ENCODE measurements at places on chromosomes 1 and 21. TPM values are rescaled to one million over a fixed set of nuclear protein-coding genes. Genes with fewer than 3 reads are reported as not detected.

DNA sequence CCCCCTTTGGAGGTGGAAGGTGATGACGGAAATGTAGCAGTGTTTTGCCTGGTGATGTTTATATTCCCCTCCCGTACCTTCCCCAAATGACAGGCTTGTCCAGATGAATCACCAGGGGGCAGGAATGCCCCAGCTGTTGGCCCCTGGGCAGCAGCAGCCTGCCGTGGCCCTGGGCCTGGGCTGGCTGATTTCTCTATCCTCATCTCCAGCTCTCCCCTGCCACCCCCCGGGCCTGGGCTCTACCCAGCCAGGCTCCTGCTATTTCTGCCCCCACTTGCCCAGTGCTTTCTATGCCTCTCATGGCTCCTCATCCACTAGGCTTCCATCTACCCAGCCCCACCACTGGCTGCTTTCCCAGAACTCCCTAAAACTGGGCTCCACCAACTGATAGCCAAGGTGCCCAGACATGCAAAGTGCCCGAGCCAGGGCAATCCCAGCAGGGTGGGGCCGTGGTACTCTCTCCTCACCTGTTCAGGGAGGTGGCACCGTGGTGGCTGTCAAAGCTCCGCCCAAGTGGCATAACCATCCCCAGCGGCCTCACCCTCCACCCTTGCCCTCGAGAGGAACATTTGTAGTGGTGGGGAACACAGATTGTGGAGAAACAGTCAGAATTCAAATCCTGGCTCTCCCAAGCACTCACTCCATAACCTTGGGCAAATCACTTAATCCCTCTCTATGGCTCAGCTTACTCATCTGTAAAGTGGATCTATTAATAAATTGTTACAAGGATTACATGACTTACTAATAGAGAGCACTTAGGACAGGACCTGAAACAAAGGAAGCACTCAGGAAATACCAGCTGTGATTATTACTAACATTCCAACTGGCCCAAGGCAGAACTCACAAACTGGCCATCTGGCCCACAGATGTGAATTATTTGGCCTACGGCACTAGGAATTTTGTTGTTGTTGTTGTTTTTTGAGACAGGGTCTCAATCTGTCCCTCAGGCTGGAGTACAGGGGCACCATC is 12.8 kb upstream of the ECE1 start:
- H3K27ac ChIP-seq = peak overlapping the region; percentile 88
- H3K4me3 ChIP-seq = peak overlapping the region; percentile 66
- H3K36me3 ChIP-seq = no peaks in the 10 kb centered on the region
- H3K27me3 ChIP-seq = no peaks in the 10 kb centered on the region
- peaks cover 79% of the 10 kb centered on the region for H3K4me1 ChIP-seq
- DNase-seq = peak; percentile 81

DNA sequence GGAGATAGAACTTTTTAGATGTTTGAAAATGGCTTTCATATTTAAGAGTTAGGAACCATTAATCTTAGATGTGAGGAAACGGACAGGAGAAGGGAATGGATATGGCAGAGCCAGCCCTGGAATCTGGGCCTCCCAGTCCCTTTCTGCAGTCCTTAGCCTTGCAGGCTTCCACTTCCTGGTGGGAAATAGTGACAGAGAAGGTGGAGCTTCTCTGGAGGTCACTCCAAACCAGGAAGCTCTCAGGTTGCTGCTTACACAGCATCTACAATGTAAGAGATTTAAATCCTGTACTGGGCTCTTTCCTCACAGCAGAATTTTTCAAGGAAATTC is 2.5 kb downstream of the S100A11 start:
- H3K36me3 ChIP-seq = peaks cover 55% of the 10 kb centered on the region
- peaks cover 37% of the 10 kb centered on the region for H3K4me1 ChIP-seq
- H3K27me3 ChIP-seq = peaks cover 2% of the 10 kb centered on the region
- DNase-seq = no peak

- no peaks in the 10 kb centered on the region for H3K27me3 ChIP-seq
- DNase-seq = no peak
- H3K36me3 ChIP-seq = no peaks in the 10 kb centered on the region
Observed at GRCh38 chr1:87938631-87939030, 610.0 kb downstream of the LMO4 start.

GRCh38 chr1:172442843-172443565 is 865 bp downstream of the PIGC start:
- peaks cover 26% of the 10 kb centered on the region for H3K36me3 ChIP-seq
- peak overlapping the region; percentile 82 for H3K27ac ChIP-seq
- H3K4me3 ChIP-seq = peak overlapping the region; percentile 94
- H3K4me1 ChIP-seq = peaks cover 35% of the 10 kb centered on the region
- no peak for DNase-seq
- H3K27me3 ChIP-seq = no peaks in the 10 kb centered on the region

Gene TRNP1
- total RNA-seq = 265 TPM
